Caco-2 (cell line): ENCODE measurements at places on chromosomes 2 and 18. TPM values are rescaled to one million over a fixed set of nuclear protein-coding genes. Genes with fewer than 3 reads are reported as not detected.

- no peak for DNase-seq
Observed at GRCh38 chr2:158191076-158191895, 89.6 kb downstream of the UPP2 start.

- no peak for DNase-seq
Observed at GRCh38 chr2:68865108-68865507, 6.1 kb downstream of the BMP10 start.

- DNase-seq, result no peak
Observed at GRCh38 chr2:132477436-132477835, 60.8 kb downstream of the GPR39 start.

The SLC5A7 gene
- not detected in 2 replicates for total RNA-seq

DNA sequence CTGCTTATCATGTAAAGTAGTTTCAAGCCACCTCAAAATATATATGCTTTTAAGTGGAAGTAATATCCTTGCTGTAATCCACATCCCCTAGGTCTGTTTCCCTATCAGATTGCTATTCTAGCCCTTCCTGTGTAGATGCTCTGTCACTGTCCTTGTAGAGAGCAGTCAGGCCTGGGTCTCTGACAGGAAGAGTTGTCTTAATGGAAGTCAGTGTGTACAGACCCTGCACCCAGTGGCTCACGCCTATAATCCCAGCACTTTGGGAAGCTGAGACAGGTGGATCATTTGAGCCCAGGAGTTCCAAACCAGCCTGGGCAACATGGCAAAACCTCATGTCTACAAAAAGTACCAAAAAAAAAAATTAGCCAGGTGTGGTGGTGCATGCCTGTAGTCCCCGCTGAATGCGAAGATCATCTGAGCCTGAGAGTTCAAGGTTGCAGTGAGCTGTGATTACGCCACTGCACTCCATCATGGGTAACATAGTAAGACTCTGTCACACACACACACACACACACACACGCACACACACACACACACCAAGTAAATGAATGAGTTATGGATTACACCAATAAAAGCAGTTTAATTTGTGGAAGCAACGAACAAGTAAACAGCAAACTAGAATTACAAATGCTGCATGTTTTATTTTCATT, 70.2 kb upstream of the DSC1 start:
- DNase-seq, result no peak

The VWA3B gene
- not detected in 2 replicates for total RNA-seq

The LHCGR gene
- not detected in 2 replicates for total RNA-seq

The UGT1A3 gene
- total RNA-seq, result 0.64 and 0.65 TPM in 2 replicates

- peak; percentile 85 for DNase-seq
Observed at GRCh38 chr2:8636721-8637636, 44.9 kb upstream of the ID2 start.

GRCh38 chr2:4964001-4964540, 728.1 kb upstream of the SOX11 start:
- no peak for DNase-seq
